ENCODE measurements at places on chromosomes 16 and 17.

GRCh38 chr16:86823888-86824671, 245.7 kb downstream of the FOXL1 start:
- DNase-seq: no peak

- DNase-seq: no peak
These were observed 76.2 kb downstream of the CCT6B start for GRCh38 chr17:34885076-34885475.

DNA sequence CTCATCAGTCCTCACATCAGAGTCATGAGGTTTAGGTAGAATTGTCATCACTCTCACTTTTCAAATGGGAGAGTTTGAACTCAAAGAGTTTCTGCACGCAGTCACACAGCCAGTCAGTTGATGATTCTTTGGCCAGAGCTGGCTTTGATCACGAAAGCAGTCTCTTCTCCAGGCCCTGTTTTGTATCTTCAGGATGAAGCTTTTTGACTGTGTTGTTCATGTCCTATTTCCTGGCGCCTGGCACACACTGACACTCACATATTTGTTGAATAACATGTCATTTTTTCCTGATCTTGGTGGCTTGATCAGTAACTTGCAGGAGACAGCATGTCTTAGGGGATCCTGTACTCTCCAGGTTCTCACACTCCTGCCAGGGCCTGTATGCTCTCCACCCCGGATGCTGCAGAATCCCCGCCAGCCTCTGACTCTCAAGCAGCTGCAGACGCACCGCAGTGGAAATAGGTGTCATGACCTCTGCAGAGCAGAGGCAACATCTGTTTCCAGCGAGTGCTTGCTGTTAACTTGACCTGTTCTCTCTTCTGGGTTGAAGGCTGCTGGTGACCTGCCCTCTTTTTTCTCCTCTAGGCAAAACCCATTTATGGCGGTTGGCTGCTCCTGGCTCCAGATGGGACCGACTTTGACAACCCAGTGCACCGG, 33.0 kb downstream of the MPRIP start:
- DNase-seq: no peak

GRCh38 chr16:19613834-19614233, 58.3 kb downstream of the VPS35L start:
- DNase-seq: no peak

GRCh38 chr17:18991531-18992315, 12.8 kb downstream of the FAM83G start:
- no peak for DNase-seq
